ENCODE measurements at places on chromosomes 2 and 18. TPM values are rescaled to one million over a fixed set of nuclear protein-coding genes. Genes with fewer than 3 reads are reported as not detected.

The PTPRN gene
- not detected for total RNA-seq

GRCh38 chr2:70078384-70078783, 8.9 kb upstream of the PCBP1 start:
- DNase-seq, result no peak

GRCh38 chr2:151845884-151846283, 17.7 kb upstream of the ARL5A start:
- no peak for DNase-seq

DNA sequence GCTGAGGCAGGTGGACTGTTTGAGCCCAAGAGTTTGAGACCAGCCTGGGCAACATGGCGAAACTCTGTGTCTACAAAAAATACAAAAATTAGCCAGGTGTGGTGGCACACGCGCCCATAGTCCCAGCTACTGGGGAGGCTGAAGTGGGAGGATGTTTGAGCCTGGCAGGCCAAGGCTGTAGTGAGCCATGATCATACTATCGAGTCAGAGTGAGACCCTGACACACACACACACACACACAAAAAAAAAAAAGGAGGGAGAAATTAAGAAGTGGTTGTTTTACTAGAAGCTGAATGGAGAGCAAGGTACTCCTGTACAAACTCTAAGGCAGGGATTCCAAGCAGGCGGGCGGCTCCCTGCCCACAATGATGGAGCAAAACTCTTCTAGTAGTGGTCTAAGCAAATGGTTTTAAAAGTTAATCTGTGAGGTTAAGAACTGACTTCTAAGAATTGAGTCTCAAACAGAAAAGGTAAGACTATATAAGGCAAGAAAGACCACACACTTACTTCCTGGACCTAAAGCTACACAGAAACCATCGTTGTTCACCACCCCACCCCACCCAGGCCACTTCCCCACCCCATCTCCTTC, 2.6 kb downstream of the ANKRD44 start:
- no peak for DNase-seq

DNA sequence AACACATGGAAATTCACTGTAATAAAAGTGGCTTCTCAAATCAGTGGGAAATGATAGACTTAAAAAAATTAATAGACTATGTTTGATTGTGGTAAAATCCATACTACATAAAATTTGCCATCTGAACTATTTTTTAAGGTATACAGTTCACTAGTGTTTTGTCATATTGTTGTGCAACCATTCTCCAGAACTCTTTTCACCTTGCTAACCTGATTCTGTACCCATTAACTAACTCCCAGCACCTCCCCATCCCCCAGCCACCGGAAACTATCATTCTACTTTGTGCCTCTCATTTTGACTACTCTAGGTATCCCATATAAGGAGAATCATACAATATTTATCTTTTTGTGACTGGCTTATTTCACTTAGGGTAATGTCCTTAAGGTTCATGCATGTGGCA, 153.3 kb downstream of the PTPRM start:
- no peak for DNase-seq

The COL4A3 gene
- total RNA-seq, result 0.08 TPM

The ST8SIA3 gene
- total RNA-seq, result not detected

The IHH gene
- total RNA-seq, result not detected

GRCh38 chr2:72770879-72771461, 54.9 kb downstream of the EXOC6B start:
- no peak for DNase-seq

The GALNT1 gene
- 82.3 TPM for total RNA-seq

DNA sequence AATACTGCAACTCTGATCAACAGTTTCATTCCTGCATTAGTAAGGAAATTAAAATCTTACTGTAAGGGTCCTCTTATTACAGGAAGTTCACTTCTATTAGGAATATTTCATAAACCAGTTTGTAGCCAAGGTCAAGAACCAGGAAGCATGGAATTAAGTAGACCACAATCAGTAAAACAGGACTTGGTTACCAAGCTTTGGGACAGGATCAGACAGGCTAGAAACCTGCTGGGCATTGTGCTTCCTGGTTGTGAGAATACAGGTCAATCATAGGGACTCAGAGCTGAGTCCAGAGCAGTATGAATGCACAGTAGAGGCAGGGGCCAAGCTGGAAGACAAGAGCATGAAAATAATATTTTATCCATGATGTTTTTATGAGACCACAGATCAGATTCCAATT, 248.0 kb downstream of the IKZF2 start:
- no peak for DNase-seq

GRCh38 chr2:239146011-239146641, 254.7 kb downstream of the HDAC4 start:
- DNase-seq, result no peak

GRCh38 chr2:149164827-149165226, 126.3 kb downstream of the LYPD6B start:
- DNase-seq, result no peak

The CCL20 gene
- total RNA-seq, result 7.4 TPM

- DNase-seq, result no peak
These were observed 34.9 kb downstream of the RAB10 start for GRCh38 chr2:26068602-26069298.

DNA sequence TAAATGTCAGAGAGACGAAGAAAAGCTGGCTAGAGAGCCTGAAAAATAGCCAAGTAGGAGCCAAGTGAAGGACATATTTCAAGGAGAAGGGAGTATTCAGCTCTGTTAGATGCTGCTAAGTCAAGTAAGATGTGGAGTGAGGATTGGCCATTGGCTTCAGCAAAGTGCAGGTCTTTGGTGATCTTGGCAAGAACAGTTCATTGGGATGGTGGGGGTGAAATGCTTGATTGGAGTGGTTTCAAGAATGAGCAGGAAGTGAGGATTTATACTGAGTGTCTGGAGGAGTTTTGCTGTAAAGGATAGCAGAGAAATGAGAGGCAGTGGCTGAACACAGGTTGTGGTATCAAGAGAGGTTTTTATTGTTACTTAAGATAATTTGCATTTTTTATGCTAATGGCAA, 139.7 kb downstream of the PRPF40A start:
- no peak for DNase-seq

The MEP1B gene
- not detected for total RNA-seq

The ZNF385B gene
- total RNA-seq, result 0.97 TPM

The CHRNG gene
- total RNA-seq, result not detected

DNA sequence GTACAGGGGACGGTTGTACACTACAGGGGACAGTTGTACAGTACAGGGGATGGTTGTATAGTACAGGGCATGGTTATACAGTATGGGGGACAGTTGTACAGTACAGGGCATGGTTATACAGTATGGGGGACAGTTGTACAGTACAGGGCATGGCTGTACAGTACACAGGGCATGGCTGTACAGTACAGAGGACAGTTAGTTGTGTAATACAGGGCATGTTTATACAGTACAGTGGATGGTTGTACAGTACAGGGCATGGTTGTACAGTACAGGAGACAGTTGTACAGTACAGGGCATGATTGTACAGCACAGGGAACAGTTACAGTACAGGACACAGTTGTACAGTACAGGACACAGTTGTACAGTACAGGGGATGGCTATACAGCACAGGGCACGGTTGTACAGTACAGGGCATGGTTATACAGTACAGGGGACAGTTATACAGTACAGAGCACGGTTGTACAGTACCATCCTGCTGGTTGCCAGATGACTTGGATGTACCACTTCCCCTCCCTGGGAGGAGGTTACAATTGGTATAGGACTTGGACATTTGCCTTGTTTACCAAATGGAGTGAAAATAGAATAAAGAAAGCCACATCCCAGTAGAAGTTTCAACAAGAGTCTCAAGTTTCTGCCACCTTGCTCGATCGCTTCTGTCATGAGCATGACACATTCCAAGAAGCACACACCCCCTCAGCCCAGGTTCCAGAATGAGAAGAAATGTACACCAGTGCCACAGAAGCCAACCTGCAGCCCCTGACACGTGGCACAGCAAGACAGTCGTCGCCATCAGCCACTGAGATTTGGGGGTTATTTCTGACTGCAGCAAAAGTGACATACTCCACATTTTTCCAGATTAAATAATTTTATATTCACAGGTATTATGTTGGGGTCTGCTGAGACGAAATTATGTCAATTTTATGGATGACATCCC, 16.0 kb downstream of the CYRIA start:
- DNase-seq, result no peak

GRCh38 chr2:102032368-102033030, 40.7 kb downstream of the IL1R2 start:
- DNase-seq, result no peak

DNA sequence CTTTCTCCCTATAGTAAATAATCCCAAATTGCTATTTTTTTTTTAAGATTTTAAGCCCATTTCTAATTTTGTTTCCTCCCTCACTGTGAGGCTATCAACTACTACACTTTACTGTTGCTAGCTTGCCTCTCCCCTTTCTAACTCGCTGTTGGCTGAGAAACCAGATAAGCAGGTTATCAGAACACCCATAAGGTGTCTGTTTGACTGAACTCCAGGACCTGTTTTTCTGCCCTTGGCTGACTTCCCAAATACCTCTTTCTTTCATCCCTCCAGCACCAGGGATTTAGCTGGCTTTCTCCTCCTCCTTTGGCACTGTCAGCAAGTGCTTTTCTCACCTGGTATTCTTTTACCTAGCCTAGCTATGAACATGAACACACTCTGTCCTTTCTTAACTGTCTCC, 11.1 kb downstream of the TRAK2 start:
- DNase-seq, result no peak

The SERPINB12 gene
- total RNA-seq, result 185 TPM

- DNase-seq, result no peak
These were observed 39.4 kb upstream of the ASB1 start for GRCh38 chr2:238387332-238387731.

The LTBP1 gene
- total RNA-seq, result 10.6 TPM

GRCh38 chr2:191927991-191928390, 81.1 kb upstream of the CAVIN2 start:
- no peak for DNase-seq

The GPBAR1 gene
- 1.7 TPM for total RNA-seq

The FAM110C gene
- total RNA-seq, result 31.3 TPM

- DNase-seq, result no peak
These were observed 1.2 kb downstream of the TGOLN2 start for GRCh38 chr2:85326406-85327159.

The SULT1C4 gene
- 2.4 TPM for total RNA-seq

DNA sequence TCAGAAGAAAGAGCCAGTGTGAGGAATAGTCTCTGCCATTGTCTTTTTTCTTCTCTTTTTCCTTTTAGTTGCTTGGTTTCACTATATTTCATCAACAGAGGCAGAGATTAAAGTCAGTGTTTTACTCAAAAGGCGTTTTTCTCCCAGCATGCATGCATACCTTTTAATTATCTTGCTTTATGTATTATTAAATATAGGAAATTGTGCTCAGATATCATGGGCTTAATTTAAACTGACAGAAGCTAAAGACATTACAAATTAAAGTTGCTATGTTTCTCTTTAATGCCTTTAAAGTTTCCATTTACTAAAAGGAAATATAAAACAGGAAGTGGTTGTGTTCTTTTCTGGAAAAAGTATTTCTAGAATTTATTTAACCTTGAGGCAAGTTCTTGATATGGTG, 223.3 kb upstream of the ATP5MC3 start:
- no peak for DNase-seq

DNA sequence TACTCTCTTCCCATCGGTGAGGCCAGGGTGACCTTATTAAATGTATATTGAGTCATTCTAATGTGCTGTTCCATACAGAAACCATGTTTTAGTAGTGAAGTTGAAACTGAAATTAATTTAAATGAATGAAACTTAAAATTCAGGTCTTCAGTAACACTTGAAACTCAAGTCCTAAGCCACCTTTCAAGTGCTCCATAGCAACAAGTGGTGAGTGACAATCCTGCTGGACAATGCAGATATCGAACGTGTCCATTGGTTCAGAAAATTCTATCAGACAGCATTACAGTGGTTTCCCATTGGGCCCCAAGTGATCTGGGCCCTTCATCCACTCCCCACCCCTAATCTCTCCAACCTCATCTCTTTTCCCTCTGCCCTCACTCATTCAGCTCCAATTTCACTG, 48.7 kb downstream of the HNMT start:
- DNase-seq, result no peak

- DNase-seq, result no peak
These were observed 46.9 kb upstream of the KCNH7 start for GRCh38 chr2:162885281-162886070.

GRCh38 chr18:2662990-2663389, 7.5 kb downstream of the SMCHD1 start:
- no peak for DNase-seq

DNA sequence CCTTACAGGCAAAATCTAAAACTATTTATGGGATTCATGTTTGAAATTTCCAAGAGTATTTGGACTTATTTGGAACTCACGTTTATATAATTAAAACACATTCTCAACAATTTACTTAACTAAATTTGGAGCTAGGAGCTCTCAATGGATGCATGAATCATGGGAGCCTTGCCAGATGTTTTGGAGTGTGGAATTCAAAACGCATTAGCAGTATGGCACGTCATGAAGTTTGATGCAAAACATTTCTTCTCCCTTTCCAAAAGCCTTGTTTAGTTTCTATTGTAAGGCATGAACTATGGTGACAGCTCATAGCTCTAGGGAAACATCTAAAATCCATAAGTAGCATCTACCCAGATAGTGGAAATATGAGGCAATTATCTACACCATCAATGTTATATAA, 701.6 kb downstream of the SATB2 start:
- no peak for DNase-seq

DNA sequence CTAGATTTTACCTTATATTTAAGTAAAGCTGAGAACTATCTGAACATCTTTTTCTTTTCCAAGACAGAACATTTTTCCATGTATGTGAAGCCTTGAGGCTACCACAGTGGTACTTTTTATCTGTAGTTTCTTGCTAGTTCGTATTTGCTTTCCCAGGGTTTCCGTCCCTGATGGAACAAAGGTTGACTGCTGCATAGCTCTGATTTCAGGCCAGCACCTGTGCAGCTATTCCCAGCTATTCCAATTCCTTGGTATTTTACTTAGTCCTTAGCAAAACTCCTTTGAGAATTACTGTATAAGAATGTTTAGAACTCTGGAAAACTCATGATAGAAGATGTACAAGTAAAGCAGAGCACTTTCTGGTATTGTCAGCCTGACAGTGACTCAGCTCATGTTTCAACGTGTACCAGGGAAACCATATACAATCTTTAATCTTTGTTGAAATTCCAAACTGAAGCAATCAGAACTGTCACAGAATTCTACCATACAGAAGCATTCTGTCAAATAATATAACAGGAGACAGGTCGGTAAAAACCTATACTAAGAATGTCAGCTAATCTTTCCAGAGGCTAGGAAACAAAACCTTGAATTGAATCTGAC, 162.2 kb downstream of the PKP4 start:
- DNase-seq, result no peak

The CNDP2 gene
- total RNA-seq, result 76.3 TPM

DNA sequence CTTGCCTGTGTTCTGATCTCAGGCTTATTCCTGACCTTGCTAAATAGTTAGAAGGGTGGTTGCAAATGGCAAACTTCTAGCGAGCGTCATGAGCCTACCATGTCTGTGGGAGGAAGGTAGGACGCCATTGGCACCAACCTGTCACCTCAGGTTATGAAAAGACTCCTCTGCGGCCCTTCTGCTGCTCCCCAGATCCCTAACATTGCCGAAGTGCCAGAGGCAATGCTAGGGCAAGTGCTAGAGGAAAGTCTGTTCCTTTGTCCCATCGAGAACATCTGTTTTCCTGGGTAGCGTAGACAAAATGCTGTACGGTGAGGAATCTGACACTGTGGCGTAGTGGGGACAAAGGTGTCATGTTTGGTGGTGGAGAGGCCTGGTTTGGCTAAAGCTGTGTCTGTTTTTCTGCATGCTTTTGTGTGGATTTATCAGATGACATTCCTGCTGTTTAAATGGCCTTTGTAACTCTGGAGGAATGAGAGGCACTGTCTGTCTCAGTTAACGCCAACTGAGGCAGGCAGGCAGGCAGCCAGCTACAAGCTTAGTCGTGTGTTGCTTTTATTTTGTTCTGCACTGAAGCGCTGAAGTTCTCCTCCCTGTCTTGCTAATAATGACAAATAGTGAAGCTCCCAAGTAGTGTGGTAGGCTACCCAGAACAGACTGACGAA, 94.1 kb downstream of the PRPF40A start:
- DNase-seq, result no peak

Measured in lower leg skin (tissue), 4 donors.